ENCODE measurements at places on chromosomes 12 and 14.

- DNase-seq, result no peak
Measured at GRCh38 chr12:113961921-113962710, 4.0 kb downstream of the RBM19 start.

GRCh38 chr14:60964904-60965303 lies 16.0 kb downstream of the TRMT5 start:
- no peak for DNase-seq

DNA sequence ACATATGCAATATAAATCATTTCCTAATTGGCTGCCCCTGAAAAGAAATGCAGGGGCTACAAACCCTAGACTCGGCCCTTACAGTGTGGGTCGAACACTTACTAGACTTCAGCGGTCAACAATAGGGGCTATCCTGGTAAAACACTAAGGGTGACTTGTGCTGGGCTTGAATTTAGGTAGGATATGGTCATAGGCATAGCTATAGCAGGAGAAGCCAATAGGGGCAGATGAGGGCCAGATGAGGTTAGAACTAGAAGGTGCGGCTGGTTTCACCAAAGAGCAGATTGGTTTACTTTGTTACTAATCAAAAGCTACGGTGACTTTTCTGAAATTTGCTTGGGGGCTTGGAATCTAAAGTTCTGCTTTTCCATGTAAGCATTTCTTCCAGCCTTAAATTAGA lies 282.3 kb upstream of the DIO2 start:
- DNase-seq, result no peak

- no peak for DNase-seq
Measured at GRCh38 chr12:68439368-68440045, 107.3 kb upstream of the MDM1 start.

GRCh38 chr14:65006261-65006721 lies 19.6 kb downstream of the FNTB start:
- no peak for DNase-seq

DNA sequence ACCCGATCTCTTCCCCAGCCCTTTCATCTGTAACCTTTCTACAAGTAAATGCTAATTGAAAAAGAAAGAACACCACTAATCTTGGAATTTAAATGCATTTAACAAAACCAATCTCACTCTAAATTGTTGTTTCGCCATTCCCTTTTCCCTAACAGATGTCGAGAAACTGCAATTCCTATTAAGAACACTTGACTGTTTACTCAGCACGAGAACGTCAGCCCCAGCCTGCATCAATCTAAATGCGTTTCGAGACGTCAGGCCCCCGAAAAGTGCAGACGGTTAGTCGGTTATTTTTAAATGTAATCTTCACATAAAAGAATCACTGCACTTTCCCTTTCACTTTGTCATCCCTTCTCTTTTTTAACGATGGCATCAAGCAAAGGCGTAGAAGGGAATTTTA lies 837.6 kb downstream of the VRK1 start:
- no peak for DNase-seq

- no peak for DNase-seq
Measured at GRCh38 chr12:92860521-92860920, 68.6 kb downstream of the EEA1 start.

- DNase-seq, result no peak
Measured at GRCh38 chr12:91974541-91975085, 171.0 kb downstream of the BTG1 start.

Measured in large intestine (tissue), 12 donors.